ENCODE measurements at places on chromosomes 16 and 17.

DNA sequence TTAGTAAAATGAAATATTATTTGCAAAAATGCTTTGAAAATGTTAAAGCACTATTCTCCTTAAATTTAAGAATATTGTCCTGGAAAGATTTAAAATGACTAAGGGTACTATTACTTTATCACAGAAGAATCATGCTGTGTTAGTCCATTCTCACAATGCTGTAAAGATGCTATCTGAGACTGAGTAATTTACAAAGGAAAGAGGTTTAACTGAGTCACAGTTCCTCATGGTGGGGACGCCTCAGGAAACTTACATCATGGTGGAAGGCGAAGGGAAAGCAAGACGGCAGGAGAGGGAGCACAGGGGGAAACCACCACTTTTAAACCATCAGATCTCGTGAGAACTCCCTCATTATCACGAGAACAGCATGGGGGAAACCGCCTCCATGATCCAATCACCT lies 245.6 kb downstream of the IRX3 start:
- DNase-seq = no peak

- no peak for DNase-seq
Observed at GRCh38 chr17:32335046-32335445, 6.9 kb downstream of the C17orf75 start.

DNA sequence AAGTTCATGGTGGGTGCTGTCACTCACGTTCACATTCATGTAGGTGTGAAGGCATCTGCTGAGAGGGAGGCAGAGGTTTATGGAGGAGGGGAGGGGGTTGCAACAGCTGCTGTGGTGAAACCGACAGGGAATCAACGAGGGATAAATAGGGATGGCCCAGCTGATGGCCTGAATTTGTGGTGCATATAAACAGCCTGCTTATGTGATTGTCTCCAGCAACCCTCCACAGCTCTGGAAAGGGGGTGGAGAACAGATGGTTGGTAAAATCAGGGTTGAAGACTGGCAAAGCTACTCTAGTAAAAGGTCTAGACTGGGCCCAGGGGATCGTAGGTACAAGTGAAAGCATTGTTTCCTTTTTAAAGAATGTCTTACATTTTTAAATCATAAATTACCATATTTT lies 53.7 kb downstream of the IQCK start:
- no peak for DNase-seq

GRCh38 chr16:67987460-67988160 lies 7.3 kb upstream of the DPEP3 start:
- no peak for DNase-seq

DNA sequence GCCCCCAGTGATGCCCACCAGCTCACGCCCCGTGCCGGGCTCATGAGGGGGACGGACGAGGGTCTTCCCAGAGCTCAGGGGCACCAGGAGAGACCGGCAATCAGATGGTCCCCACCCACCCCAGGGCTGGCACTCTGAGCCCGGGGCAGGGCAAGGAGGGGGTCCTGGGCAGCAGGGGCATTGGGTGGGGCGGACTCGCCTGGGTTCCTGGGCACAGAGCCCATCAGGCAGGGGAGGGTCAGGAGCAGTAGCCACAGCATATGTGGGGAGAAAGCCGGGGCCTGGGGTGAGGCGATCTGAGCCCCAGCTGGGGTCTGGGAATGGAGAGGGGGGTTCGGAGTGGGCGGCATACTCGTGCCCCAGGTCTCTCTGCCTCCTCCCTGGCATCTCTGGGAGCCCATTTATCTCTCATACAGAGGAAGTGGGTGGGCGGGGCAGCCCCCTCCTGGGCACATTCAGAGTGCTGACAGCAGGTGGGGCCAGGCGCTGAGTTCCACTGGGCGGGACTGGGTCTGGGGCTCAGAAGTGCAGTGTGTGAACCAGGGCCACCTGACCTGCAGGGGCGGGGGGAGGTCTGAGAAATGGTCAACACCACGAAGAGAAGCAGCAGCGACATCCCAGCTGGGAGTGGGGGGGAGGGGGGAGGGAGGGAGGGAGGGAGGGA lies 20.5 kb upstream of the UBE2I start:
- DNase-seq = no peak

GRCh38 chr17:39963829-39964228 lies 1.0 kb downstream of the GSDMA start:
- no peak for DNase-seq

DNA sequence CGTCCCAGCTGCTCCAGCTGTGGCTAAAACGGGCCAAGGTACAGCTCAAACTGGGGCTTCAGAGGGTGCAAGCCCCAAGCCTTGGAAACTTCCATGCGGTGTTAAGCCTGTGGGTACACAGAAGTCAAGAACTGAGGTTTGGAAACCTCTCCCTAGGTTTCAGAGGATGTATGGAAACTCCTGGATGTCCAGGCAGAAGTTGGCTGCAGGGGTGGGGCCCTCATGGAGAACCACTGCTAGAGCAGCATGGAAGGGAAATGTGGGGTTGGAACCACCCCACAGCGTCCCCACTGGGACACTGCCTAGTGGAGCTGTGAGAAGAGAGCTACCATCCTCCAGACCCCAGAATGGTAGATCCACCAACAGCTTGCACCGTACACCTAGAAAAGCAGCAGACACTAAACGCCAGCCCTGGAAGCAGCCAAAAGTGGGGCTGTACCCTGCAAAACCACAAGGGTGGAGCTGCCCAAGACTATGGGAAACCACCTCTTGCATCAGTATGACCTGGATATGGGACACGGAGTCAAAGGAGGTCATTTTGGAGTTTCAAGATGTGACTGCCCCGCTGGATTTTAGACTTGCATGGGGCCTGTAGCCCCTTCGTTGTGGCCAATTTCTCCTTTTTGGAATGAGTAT lies 2.2 kb downstream of the SDR42E1 start:
- no peak for DNase-seq

DNA sequence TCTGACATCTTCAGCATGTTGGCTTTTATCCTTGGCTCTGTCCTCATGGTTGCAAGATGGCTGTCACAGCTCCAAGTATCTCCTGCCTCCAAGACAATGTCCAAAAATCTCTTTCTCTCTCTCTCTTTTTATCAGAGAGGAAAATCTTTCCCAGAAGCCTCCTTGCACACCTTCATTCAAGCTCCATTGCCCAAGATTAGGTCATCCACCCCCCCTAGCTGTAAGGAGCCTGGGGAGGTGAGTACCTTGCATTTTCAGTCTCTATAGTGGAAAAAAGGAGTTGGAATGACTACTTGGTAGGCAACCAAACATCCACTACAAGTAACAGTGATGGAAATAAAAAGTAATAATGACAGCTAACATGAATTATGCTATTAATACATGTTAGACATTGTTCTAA lies 22.0 kb upstream of the NSMCE1 start:
- no peak for DNase-seq

GRCh38 chr17:43860927-43861622 lies 14.1 kb downstream of the CD300LG start:
- peak; percentile 16 for DNase-seq

GRCh38 chr17:48605409-48605919 lies 678 bp upstream of the HOXB6 start:
- no peak for DNase-seq

GRCh38 chr17:31531336-31531980 lies 140.0 kb downstream of the RAB11FIP4 start:
- no peak for DNase-seq

- peak; percentile 59 for DNase-seq
Observed at GRCh38 chr16:58198022-58198683, at the start of gene CSNK2A2. CSNK2A2 (minus strand) TSS chr16:58198106; CDS start chr16:58197736, 370 bp downstream.

DNA sequence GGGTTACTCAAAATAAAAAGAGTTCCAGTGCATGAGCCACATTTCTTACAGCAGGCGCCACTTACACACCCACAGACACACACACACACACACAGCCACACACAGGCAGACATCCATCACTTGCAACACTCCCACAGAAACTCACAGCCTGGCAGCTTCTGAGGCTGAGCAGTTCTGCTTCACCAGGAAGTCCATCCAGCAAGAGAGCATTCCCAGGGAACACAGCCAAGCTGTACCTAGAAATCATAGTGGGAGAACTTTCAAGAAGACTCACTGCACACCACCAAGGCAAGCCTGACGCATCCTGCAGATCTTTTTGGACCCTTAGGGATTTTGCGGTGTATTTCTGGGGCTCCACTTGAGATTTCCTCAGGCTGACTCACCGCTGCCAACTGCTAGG lies 140.9 kb upstream of the WSB1 start:
- DNase-seq = peak; percentile 84

- no peak for DNase-seq
Observed at GRCh38 chr16:71929048-71929447, 33.7 kb downstream of the IST1 start.

DNA sequence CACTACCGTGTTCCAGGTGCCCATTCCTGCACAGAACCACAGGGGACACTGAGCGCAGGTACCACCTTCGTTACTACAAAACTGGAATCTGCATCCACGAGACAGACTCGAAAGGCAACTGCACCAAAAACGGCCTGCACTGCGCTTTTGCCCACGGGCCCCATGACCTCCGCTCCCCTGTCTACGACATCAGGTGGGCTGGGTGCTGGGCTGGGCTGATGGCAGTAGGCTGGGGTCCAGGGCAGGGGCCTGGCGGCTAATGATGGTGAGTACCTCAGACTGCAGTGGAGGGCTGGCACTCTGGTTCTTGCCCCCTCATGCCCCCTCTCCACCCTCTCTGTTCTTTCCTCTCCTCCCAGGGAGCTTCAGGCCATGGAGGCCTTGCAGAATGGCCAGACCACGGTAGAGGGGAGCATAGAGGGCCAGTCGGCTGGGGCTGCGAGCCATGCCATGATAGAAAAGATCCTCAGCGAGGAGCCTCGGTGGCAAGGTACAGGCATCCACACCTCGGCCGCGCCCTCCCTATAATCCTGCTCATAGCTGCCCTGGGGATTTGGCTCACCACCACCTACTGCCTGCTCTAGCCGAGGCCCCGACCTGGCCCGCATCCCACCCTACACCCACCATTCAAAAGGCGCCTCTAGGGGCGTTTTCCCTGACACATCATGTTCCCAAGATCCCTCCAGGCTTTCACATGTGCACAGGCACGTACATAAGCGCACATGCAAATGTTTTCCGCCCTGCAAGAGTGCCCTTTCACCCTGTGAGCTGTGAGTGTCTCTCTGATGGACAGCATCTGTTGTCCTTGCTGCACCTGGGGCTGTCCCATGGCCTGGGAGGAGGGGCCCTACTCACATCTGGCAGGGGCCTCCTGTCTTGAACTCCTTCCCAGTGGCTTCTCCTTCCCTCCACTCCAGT lies 27.7 kb downstream of the UNK start:
- DNase-seq = no peak

DNA sequence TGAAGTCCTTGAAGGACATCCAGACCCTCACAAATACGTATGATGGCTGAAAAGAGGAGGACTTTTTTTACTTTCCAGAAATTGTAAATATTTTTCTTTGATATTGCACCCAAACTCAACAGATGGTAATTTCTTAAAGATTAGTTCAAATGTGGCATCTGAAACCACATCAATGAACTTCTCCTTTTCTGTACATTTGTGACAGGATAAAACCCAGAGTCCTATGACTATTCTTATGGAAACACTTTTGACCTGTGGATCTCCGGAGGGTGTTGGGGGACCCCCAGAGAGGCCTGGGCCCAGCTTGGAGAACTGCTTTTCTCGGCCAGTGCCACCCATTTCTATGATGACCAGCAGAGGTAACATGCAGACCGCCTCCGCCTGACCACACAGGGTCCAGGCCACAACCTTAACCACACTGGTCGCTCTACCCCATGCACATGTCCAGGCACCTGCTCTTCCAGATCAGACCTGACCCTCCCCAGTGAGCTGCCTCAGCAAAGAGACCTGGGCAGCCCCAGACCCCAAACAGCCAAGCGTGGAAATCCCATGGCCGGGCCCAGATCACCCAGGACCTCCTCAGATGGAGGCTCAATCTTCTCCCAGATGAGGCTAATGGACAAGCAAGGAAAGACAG lies 22.7 kb downstream of the RPH3AL start:
- no peak for DNase-seq

DNA sequence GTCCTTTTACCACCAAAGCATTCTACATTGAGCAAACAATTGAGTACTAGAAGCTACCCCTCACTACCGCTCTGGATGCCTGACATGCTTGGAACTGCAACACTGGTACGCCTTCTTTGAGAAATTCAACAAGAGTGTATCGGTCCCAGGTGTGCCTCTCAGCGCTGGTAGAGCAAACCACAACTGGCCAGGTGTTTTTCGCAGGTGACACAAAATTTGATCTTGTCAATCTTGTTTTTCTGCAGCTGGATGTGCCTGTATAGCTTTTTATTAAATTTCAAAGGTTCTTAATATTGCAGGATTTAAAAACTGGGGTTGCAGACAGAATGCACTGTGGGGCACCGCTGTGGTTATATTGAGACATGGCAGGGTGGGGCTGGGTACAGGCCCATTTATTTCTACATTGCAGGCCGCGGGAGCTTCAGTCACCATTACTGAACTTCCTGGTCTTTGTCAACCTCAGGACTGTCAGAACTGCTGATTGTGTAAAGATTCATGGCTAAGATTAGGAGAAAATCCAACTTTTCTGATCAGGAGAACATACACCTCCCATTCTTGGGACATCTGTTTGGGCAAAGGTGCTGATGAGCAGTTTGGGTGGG lies 4.5 kb upstream of the SNX20 start:
- no peak for DNase-seq

- no peak for DNase-seq
Observed at GRCh38 chr17:50337956-50338355, 8.0 kb upstream of the XYLT2 start.

- no peak for DNase-seq
Observed at GRCh38 chr16:16045296-16045695, 95.9 kb downstream of the ABCC1 start.

DNA sequence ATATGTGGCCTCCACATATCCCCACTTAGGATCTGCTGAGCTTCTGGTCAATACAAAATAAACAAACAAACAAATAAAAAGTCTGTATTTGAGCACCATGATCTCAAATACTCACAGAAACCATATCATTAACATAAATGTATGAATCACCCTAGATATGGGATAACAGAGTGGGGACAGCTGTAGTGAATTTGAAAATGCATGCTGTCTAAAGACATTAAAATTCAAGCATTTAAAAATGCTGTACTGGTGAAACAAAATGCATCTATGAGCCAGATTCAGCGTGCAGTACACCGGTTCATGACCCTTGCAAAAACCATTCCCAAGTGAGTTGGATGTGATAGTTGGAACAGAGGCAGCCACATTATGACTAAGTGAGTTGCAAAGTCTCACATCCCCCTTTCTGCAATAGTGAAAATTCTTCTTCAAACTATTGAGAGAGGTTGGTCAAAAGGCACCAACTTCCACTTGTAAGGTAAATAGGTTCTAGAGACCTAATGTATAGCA lies 12.3 kb downstream of the GRIN2A start:
- DNase-seq = no peak

DNA sequence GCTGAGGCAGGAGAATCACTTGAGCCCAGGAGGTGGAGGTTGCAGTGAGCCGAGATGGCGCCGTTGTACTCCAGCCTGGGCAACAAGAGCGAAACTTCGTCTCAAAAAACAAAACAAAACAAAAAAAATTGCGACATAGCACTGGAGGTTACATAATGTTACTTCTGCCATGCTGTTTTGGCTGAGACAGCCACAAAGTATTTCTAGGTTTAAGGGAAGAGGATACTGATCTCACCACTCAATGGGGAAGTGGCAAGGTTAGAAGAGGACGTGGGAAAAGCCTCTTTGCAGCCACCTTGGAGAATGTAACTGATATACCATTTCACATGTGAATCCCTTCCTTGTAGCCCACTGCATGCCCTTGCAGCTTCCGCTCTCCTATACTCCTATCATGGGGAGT lies 131.2 kb upstream of the NLRP1 start:
- DNase-seq = no peak

- DNase-seq = no peak
Observed at GRCh38 chr17:77735081-77735565, 223.4 kb upstream of the TNRC6C start.
